Activated T-helper 2 cell treated with anti-CD3 and anti-CD28 coated beads, Interferon-gamma antibody, Interleukin-2, Interleukin-4, amounts not matched to agents 10 μg/mL and 5 μg/mL and 100 μg/mL, durations not matched to agents 14 hours and 24 hours and 36 hours (primary cell): ENCODE measurements at places on chromosomes 13 and 19. TPM values are rescaled to one million over a fixed set of nuclear protein-coding genes. Genes with fewer than 3 reads are reported as not detected.

The PRTN3 gene
- not detected in 2 replicates for total RNA-seq

The KL gene
- total RNA-seq: 0.14 TPM in 2 replicates

The PEAK3 gene
- total RNA-seq: 0.11 and 0.18 TPM in 2 replicates

The LCP1 gene
- total RNA-seq: 738 and 741 TPM in 2 replicates

The PSG3 gene
- total RNA-seq: not detected in 2 replicates

The S1PR2 gene
- 10.1 and 10.8 TPM in 2 replicates for total RNA-seq

The FFAR3 gene
- 0.92 and 1.2 TPM in 2 replicates for total RNA-seq
